ENCODE measurements at places on chromosomes 4 and X.
A peak's percentile ranks its signal among the peaks of the same experiment; 100 is the strongest.

DNA sequence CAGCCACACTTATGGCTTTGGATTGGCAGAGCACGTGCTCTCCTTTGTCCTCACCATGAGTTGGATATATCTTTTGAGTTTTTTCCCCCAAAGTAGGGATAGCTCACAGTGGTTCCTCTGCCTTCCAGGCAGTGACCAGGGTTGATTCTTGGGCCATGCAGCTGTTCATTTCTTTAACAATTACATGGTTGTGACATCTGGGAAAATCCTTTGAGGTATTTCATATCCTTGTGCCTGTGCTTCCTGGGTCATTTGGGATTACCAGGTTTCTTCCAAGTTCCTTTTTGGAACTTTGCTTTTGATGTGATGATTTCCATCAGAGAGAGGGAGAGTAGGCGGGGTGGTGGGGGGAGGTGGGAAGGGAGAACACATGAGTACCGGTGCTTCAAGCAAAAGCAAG lies 15.6 kb downstream of the BCORL1 start:
- no peak for DNase-seq

GRCh38 chrX:39304746-39305145 lies 503.5 kb downstream of the MID1IP1 start:
- no peak for DNase-seq

DNA sequence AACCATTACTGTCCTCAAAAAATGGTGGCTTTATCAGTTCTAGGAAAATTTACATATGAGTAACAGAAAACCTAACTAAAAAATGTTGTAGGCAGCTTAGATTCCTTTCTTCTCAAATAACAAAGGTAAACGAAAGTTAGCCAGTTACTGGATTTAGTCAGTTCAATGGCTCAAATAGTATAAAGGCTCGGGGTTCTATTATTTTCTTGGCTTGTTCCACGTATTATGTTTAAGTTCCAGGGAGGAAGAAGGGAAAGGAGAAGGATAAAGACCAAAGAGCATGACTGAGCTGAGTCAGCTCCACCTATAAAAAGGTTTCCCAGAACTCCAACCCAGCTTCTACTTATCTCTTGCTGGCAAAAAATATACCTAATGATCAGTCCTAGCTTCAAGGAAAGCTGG lies 41.0 kb upstream of the MAB21L2 start:
- DNase-seq: no peak

DNA sequence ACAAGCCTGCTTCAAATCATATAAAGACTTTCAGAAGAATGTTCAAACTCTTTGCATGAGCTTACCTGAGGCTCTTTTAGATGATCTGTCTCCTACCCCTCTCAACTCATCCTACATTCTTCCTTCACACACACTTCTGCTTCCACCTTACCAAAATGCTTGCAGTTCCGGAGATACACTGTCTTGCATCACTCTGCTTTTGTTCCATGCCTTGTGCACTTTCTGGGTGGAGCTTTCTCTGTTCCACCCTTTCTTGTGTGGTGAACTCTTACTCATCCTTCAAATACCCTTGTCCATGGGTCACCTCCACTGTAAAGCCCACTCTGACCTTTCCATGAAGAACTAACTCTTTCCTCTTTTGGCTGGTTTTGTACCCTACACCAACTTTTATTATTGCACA lies 18.4 kb upstream of the MGST2 start:
- DNase-seq: no peak

- no peak for DNase-seq
Measured at GRCh38 chr4:2261853-2262144, at the start of gene MXD4. Gene MXD4 (minus strand): TSS chr4:2262109. CDS start chr4:2261980, 129 bp downstream.

GRCh38 chr4:48639807-48640206 lies 140.3 kb downstream of the FRYL start:
- peak; percentile 14 for DNase-seq

- peak; percentile 39 for DNase-seq
Measured at GRCh38 chrX:103170216-103170615, 44.7 kb upstream of the BEX4 start.

- DNase-seq: no peak
Measured at GRCh38 chr4:105120626-105121025, 26.1 kb upstream of the TET2 start.

DNA sequence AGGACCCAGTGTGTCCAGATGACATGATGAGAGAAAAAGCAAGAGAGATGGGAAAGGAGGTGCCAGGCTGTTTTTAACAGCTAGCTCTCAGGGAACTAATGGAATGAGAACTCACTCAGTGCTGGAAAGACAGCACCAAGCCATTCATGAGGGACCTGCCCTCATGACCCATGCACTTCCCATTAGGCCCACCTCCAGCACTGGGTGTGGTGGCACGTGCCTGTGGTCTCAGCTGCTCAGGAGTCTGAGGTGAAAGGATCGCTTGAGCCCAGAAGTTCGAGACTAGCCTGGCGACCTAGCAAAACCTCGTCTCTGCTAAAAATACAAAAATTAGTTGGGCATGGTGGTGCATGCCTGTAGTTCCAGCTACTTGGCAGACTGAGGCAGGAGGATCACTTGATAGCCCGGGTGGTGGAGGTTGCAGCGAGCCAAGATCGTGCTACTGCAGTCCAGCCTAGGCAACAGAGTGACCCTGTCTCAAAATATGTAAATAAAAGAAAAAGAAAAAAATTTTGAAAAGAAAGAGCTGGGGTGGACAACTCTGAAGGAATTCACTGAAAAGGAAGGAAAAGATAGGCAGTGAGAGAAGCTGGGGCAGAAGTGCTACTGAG lies 50.9 kb downstream of the FAM193A start:
- no peak for DNase-seq

- no peak for DNase-seq
Measured at GRCh38 chr4:68346461-68346860, 3.4 kb downstream of the YTHDC1 start.

DNA sequence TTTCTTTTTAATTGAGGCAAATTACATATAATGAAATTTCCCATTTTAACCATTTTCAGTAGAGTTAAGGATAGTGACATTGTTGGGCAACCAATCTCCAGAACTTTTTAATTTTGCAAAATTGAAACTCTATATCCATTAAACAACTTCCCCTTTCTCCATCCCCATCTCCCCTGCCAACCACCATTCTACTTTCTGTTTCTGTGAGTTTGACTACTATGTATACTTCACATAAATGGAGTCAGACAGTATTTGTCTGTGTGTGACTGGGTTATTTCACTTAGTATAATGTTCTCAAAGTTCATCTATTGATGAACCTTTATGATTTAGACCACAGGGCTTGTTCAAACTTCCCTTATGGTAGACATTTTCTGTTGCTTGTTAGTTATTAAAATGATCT lies 364.5 kb upstream of the MAD2L1 start:
- no peak for DNase-seq

DNA sequence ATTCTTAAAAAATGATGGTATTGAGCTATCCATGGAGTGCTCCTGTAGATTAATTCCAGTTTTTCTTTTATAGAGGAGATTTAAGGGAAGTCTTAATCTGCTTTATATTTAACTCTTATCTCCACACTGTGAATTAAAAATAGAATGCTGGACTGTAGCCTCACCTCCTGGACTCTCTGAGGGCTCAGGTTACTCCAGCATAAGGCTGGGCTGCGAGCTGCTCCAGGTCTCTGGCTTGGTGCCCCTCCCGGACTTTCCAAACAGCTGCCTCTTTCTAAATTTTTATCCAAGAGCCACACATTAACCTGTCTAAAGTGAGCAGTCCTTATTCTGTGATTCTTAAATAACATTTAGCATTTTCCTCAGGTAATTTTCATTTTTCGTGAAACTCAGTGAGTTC lies 218.7 kb upstream of the JADE1 start:
- DNase-seq: no peak

GRCh38 chrX:155966876-155967275 lies 30.6 kb upstream of the IL9R start:
- no peak for DNase-seq

DNA sequence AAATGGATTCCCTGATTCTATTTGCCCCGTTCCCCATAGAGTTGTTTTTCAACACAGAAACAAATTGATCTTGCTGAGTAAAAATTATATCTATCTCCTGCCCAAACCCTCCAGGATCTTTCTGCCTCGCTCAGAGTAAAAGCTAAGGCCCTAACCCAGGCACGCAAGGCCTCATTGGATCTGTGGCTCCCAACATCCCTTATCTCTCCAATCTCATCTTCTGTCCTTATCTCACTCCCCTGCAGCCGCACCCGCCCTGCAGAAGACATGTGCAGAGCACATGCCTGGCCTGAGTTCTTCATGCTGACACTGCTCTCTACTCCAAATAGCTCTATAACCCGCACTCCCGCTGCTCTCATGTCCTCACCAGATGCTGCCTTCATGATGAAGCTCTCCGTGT lies 543.8 kb upstream of the ZFP42 start:
- no peak for DNase-seq

DNA sequence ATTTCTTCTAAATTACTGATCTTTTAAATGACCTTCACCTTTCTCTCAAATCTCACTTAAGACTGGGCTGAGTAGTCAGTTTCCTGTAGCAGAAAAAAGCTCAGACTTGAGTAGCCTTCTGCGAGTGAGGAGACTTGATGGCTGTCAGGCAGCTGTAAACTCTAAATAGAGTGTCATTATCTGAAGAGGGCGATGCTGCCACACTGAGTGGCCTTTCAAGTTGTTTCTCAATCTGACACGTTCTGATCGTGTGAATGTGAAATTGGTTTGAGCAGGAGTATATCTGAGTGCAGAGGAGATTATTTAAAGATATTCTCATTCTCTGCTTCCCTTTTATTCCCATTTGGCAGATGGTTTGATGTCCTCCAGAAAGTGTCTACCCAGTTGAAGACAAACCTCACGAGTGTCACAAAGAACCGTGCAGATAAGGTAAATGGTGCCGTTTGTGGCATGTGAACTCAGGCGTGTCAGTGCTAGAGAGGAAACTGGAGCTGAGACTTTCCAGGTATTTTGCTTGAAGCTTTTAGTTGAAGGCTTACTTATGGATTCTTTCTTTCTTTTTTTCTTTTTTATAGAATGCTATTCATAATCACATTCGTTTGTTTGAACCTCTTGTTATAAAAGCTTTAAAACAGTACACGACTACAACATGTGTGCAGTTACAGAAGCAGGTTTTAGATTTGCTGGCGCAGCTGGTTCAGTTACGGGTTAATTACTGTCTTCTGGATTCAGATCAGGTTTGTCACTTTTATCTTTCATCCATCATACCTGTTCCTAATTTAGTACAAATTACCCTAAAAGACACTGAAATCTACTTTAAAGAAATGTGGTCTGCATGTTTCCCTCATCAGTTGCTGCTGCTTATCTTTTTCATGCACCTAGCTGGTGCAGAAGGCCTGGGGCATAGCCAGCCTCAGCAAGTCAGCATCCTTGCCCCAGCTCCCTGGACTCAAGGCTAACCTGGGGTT lies 74.3 kb upstream of the MSANTD1 start:
- DNase-seq: no peak

DNA sequence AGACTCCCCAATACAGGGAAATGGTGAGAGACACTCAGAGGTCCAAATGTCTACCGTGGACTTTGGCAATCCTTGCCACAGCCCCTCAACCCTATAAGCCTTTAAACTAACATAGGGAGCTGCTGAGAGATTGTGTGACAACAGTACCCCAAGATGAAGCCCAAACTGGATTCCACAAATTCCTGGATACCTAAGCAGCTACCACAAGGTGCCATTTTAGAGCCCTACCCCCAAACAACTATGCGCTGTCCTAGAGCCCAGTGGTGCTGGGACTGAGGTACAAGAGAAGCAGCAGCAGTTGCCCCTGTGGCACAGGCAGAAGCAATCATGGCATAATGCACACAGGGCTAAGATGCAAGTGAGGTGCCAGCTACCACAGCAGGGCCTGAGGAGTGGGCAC lies 2.7 kb upstream of the TMPRSS11F start:
- no peak for DNase-seq

DNA sequence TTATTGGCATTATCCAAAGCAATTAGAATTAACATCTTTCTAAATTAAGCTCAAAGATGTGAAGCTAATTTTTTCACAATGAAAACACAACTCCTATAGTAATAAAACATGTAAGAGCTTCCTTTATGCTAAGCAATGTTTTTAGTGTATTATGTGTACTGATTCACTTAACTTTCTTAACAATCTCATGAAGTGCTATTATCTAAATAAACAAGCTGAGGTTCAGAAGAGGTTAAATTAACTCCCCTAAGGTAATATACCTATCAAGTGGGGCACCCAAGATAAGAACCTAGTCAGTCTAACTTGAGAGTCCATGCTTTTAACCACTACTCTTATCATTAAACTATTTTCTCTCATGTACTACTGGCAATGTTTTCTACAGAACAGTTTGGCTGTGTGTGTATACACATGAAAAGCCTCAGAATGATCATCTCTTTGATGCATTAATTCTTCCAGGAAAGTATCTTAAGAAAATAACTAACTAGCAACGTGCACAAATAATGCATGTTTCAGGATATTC lies 13.6 kb downstream of the G3BP2 start:
- no peak for DNase-seq

DNA sequence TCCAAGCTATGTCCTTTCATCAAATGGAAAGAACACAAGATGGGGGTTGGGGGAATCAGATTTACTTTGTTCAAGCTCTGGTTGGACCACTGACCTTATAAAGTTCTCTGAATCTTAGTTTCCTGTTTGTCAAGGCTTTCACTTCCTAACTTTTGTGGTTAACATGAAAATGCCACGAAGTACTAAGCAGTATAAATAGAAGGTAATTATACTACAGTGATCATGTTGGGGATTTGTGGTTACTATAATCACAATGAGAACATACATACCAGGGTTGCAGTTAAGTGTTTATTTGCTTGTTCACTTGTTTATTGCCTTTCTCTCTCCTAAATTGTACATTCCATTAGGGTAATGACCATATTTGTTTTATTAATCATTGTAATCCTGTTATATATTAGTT lies 53.2 kb downstream of the SPRY1 start:
- peak; percentile 39 for DNase-seq

GRCh38 chrX:143964549-143964948 lies 80.7 kb downstream of the UBE2NL start:
- no peak for DNase-seq

DNA sequence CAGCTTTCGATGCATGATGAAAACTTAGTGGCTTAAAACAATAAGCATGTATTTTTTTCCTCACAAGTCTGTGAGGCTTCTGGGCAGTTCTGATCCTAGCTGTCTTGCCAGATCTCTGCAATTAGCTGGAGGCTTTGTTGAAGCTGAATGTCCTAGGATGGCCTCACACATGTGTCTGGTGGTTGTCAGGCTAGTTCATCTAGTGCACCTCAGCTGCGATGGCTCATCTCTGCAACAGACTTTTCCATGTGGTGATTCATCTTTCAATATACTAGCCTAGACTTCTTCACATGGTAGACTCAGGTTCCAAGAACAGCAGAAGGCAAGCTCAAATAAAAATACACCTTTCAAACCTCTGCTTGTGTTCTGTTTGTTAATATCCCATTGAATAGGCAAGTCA lies 66.5 kb upstream of the IL1RAPL1 start:
- no peak for DNase-seq

- DNase-seq: no peak
Measured at GRCh38 chr4:40585201-40585799, 44.4 kb downstream of the RBM47 start.

- DNase-seq: no peak
Measured at GRCh38 chr4:79217025-79217424, 108.8 kb downstream of the NAA11 start.

DNA sequence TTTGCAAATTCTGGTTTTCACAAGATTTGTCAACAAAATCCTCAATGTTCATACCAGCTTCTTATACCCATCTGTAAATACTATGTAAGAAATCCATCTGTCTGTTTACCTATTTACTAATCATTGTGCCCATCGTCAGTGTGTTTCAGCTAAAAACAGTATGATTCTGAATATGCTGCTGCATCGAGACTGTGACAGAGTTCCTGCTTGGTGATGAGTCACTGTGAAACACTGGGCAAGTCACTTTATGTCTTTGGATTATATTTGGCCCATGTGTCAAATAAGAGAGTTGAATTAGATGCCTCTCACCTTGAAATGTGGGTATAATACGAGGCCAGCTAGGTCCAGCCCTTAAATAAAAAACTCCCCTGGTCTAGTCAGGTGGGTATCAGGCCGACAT lies 79.3 kb downstream of the CBLL2 start:
- no peak for DNase-seq
